ENCODE measurements at places on chromosomes 4 and X. TPM values are rescaled to one million over a fixed set of nuclear protein-coding genes. Genes with fewer than 3 reads are reported as not detected.

- DNase-seq: no peak
Observed at GRCh38 chrX:80879143-80879542, 69.5 kb upstream of the BRWD3 start.

DNA sequence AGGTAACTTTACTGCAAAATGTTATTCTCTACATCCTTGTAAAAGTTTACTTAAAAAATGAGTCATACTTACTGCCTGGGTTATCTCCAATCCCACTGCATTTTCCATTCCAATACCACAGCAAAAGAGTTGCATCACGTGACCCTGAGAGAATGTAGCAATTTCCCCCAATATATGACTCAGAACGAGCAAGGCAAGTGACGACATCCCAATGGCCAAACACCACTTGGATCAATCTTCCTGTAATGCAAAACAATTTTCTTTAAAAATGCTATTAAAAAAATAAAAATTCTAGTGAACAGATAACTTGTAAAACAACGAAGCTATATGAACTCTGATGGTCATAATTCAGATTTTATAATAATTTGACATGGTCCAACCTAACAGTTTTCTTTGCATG is 224.3 kb downstream of the DCLK2 start:
- DNase-seq: no peak

Gene ANXA3
- 24.0 TPM for total RNA-seq

GRCh38 chr4:74033739-74034138 is 4.8 kb downstream of the CXCL3 start:
- no peak for DNase-seq

DNA sequence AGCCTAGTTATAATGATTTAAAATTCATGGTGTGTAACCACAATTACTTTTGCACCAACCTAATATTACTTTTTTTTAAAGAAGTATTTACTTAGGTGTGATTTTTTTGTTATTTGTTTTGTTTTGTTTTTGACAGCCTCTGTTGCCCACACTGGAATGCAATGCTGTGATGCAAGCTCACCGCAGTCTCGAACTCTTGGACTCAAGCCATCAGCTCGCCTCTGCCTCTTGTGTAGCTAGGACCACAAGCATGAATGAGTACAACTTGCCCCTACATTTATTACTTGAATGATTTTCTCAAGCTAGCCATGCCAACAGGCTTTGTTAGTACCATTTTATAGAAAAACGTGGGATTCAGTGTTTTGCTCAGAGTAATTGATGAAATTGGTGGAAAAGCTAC is 488.8 kb upstream of the CPEB2 start:
- DNase-seq: no peak

DNA sequence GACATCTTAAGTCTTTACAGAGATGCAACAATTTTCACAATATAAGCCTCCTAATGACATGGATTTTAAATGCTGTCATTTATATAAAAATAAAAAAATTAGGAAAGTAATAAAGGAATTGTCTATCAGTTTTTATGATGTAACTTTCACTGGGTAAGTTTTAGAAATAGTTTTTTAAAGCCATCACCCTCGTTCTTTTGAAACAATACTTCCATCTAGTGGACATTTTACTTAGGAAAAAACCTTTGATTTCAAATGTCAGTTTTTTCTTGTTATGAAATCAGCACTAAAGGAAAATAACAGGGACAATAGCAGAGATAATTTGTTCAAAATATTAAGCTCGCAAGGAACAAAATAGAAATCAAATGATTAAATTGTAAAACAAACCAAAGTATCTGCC is 24.3 kb upstream of the NDNF start:
- no peak for DNase-seq

Gene TREX2
- total RNA-seq: 24.8 TPM

- DNase-seq: no peak
Observed at GRCh38 chrX:77548751-77549150, 101.6 kb downstream of the FGF16 start.

DNA sequence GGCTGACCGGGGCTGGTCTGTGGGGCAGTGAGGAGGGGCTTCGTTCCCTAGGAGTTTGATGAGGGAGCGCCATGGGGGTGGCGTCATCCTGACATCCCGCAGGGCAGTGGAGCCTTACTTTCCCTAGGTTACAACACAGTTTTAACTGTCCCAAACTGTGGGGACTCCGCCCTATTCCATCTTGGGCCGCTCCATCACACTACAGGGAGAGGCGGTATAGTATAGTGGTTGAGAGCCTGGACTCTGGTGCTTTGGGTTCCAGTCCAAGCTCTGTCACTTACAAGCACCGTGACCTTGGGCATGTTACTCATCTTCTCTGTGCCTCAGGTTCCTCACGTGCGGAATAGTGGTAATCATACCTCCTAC is 44.2 kb downstream of the ZNF185 start:
- DNase-seq: no peak

GRCh38 chr4:185838104-185838452 is 26.1 kb upstream of the SORBS2 start:
- no peak for DNase-seq

DNA sequence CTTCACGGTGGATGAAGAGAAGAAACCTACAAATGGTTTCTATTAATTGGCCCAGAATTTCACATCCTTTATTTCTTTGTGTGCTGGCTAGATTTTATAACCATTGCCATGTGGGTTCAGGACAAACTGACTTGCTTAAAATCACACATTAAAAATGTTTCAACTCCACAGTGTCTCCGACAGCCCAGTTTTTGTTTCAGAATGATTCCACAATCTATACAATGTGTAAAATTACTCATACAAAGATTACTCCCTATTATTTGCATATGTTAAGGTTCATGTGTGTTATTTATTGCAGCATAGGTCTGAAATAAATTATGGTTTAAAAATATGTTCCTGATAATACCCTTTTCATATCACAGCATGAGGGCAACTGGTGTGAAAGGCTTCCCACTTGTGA is 20.6 kb downstream of the DCHS2 start:
- DNase-seq: no peak

GRCh38 chr4:139860435-139861024 is 194.9 kb downstream of the MGST2 start:
- DNase-seq: no peak

Gene ADGRG4
- total RNA-seq: 0.41 TPM

Gene TCEAL5
- 1.2 TPM for total RNA-seq

DNA sequence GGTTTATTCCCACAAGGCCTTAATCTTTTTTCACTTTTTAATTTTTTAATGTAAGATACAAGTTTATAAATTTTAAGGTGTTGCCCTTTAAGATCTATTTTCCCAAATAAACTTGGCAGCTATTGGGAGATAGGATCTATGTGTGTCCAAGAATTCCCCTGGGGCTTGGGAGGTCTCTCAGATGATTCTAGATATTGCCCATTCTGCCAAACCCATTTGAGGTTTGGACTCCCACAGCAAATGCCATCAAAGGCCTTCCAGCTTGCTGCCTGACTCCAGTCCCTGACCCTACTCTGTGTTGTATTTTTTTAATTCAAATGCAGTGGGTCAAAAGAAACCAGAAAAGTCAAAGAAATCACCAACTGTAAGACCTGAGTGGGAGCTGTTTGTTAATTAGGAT is 120.0 kb upstream of the CHRDL1 start:
- no peak for DNase-seq

- no peak for DNase-seq
Observed at GRCh38 chr4:110198049-110198434, 373 bp downstream of the ELOVL6 start.

GRCh38 chr4:2062808-2063524 is 3.8 kb downstream of the NAT8L start:
- no peak for DNase-seq

GRCh38 chrX:92232182-92232581 is 453.0 kb downstream of the PCDH11X start:
- DNase-seq: no peak

GRCh38 chr4:39571054-39571453 is 43.8 kb upstream of the UGDH start:
- no peak for DNase-seq

Gene SH2D1A
- total RNA-seq: 0.71 TPM

DNA sequence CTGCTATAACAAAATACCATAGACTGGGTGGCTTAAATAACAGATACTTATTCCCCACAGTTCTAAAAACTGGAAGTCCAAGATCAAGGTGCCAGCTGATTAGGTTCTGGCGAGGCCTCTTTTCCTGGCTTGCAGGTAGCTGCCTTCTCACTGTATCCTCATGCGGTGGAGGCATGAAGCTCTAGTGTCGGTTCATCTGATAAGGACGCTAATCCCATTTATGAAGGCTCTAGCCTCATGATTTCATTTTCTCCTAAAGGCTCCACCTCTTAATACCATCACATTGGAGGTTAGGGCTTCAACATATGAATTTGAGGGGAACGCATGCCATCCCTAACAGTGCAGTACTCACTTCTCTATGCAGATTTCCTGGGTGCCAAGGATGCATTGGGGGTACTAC is 57.9 kb upstream of the STIM2 start:
- no peak for DNase-seq

Gene GAGE13
- not detected for total RNA-seq

Gene EFHC2
- total RNA-seq: not detected

Gene ZDHHC15
- 7.9 TPM for total RNA-seq

Gene MCF2
- 2.2 TPM for total RNA-seq

Gene CT83
- total RNA-seq: not detected

DNA sequence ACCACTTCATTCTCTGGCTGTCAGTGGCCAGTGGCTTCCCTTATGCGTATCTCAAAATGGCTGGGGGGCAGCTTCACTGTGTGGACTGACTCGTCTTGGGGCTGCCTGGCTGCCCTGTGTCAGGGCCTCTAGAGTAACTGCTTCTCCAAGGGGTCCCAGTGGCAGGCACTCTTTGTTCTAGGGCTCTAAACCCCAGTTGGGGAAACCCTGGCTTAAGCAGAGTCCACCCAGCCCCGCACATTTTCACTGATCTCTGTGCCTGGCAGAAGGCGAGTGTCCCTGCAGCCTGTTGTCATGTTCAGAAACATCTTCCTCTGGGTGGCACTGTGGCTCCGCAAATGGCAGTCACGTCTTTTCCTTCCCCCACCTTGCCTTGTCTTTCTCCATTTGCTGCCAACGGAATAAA is 59.7 kb downstream of the NBDY start:
- no peak for DNase-seq

DNA sequence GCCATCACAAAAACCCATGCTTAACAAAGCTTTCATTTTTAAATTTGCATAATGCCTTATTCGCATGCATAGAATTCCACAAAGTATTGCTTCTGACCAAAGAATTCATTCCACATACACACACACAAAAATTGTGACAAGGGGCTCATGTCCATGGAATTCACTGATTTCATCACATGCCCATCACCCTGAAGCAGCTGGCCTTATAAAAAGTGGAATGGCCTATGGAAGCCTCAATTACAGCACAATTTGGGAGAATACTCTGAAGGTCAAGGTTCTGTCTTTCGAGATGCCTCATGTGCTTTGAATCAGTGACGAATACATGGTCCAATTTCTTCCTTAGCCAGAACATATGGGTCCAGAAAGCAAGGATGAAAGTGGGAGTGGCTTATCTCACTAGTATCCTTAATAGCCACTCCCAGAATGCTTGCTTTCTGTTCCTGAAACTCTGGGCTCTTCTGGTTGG is 165.7 kb downstream of the KDR start:
- DNase-seq: no peak

Gene LETM1
- 68.9 TPM for total RNA-seq

Gene FAM9B
- total RNA-seq: not detected

Gene GSX2
- total RNA-seq: not detected

GRCh38 chr4:19776021-19776459 is 475.7 kb upstream of the SLIT2 start:
- no peak for DNase-seq

Gene TMEM47
- 366 TPM for total RNA-seq

Gene ZNF280C
- 4.0 TPM for total RNA-seq

GRCh38 chr4:148261848-148262247 is 180.4 kb downstream of the NR3C2 start:
- no peak for DNase-seq

Gene SLC9A7
- total RNA-seq: 6.7 TPM

Gene FABP2
- total RNA-seq: not detected

Gene C4orf17
- not detected for total RNA-seq

GRCh38 chrX:81082649-81083048 is 119.1 kb downstream of the HMGN5 start:
- DNase-seq: no peak

All from thoracic aorta (tissue), 2 donors.